WTC11 (cell line): ENCODE measurements at places on chromosomes 6 and 20.

GRCh38 chr20:34538671-34539123, 19.8 kb upstream of the MAP1LC3A start:
- DNase-seq = peak; percentile 72

DNA sequence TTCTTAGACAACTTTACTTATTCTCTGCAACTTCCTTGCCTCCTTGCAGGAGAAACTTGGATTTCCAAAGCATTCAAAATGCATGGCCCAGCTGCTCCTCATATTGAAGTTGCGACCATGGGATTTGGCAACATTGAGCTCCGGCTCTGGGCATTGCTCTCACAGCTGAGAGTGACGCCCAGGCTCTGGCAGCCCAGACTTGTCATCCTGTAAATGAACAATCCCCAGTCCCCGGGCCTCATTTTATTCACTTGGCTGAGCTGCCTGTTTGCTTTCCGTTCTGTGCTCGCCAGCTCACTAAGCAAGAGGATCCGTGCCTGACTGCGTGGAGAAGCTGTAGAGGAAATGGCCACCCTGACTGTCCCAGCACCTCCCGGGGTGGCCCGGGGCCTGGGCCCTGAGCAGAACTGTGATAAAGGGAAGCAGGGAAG, 119.5 kb upstream of the CD93 start:
- peak; percentile 26 for DNase-seq

- no peak for DNase-seq
Measured at GRCh38 chr6:40794586-40794985, 207.4 kb upstream of the LRFN2 start.

DNA sequence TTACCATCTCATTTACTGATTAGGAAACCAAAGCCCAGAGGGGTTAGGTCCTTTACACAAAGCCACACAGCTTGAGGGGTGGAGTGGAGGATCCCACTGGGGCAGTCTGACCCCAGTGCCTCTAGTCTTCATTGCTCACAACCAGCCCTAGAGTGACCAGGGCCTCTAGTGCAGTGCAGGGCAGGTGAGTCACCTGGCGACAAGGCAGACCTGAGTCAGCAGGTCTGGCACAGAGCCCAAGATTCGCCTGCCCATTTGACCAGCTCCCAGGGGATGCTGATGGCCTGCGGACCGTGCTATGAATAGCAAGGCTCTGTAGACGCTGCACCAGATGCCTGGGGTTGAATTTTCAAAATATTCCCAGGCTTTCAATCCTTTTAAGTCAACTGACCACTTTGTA, 29.9 kb downstream of the CDH26 start:
- DNase-seq = no peak

- no peak for DNase-seq
Measured at GRCh38 chr20:25008388-25009217, 16.1 kb upstream of the APMAP start.

DNA sequence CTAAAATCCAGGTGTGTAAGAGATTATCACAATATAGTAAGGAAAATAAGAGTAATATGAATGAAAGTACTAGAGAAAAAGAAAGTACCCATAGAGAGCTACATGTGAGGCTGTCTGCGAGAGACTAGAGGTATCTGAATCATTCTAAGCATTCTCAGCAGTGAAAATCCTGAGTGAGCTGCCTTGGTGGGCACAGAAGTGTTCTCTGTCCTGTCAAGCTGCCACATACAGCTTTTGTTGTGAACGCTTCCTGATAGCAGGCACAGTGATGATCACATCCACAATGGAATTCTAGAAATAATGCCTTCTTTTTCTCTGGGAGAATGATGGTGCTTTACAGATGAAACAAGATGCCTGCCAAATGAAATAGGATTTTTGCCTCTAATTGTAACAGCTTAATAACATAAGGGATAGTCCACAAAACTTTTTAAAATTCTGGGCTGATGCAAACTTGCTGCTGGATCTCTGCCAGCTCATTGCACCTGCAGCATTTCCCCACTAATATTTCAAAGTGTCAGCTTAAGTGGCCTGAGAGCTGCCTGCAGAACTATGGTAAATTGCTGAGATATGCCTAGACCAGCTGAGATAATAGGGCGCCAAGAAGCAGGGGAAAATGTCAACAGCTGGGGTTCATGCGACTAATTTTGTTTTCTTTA, 620.5 kb downstream of the DOK5 start:
- no peak for DNase-seq

GRCh38 chr6:148177589-148178233, 164.9 kb upstream of the SASH1 start:
- peak; percentile 79 for DNase-seq

GRCh38 chr6:35461270-35461669, 6.9 kb upstream of the RPL10A start:
- no peak for DNase-seq

DNA sequence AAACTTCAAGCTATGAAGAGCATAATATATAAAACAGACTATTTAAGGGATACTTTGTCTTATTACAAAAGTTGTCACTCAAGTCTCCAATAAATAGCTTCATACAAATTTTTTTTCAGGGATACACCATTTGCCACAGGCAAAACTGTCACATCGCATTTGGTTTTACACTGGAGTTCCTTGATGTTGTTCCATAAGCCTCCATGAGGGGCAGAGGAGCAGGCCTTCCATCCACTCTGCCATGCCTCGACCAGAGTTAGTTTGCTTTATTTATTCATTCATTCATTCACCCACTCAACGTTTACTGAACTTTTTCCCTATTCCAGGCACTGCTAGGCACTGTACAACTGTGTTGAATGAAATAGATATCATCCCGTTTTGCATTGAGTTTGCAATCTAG, 246.6 kb downstream of the PHF3 start:
- peak; percentile 13 for DNase-seq

DNA sequence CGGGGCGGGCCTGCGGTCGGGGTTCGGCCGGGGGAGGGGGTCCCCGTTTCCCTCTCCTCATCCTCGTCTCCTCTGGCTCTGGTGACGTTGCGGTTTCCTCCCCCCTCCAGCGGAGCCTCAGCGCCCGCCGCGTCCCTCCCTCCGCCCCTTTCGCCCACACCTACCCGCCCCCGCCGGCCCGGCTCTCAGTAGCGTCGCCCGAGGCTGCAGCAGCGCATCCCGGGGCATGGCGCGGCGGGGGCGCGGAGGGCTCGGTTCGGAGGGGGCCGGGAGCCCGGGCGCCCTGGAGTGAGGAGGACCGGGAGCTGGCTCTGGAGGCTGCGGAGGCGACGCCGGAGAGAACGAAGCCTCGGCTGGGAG, at the start of gene DSE:
Gene DSE, plus strand, starts transcription at position 188 of the 360 bp plus-strand sequence. CDS start 28,304 bp downstream, outside the sequence.
- DNase-seq = peak; percentile 89

GRCh38 chr20:33568868-33569801, 79.2 kb downstream of the CBFA2T2 start:
- no peak for DNase-seq

DNA sequence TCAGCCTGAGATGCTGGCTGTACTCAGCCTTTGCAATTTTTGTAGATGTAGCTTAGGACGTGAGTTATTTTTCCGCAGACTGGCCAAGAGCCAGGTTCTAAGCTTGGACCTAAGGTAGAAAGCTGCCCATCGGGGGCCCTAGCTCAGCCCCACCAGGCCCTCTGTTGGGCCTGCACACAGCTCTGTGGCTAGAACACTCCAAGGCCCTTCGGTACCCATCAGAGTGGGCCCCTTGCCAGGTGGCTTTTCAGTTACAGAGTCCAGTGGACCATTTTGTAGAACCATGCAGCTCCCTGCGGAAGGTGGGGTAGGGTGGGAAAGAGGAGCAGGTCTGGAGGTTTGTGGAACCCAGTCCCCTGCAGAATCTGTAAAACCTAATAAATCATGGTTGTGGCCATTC, 22.6 kb downstream of the UCKL1 start:
- DNase-seq = no peak

DNA sequence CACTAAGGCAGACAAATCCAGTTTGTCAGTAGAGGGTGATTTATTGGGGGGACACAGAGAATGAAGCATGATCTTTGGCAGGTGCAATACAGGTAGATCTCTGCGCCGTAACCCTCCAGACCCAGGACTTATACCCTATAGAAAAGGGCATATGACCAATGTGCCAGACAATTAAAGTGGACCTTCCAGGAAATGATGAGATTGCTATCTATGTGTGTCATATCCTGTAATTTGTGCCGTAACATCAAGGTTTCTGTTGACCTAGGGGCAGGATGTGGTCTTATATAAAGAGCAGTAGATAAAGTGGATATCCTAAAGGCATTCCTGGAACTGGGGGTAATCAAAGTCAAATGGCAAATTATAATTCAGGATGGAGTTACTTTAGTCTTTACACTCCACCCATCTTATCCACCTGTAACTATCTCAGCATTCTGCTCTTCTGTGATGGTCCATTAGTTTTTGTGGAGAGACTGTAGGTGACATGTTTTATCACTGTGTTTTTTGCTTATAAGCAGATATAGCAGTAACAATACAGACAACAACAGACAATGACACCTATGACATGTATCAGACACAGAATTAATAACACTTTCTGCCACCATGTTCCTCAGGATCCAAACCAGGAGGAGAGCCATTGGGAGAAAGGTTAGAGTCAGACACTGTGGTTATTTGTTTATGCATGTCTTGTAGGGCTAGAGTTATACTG, 43.1 kb upstream of the ZNF337 start:
- no peak for DNase-seq

DNA sequence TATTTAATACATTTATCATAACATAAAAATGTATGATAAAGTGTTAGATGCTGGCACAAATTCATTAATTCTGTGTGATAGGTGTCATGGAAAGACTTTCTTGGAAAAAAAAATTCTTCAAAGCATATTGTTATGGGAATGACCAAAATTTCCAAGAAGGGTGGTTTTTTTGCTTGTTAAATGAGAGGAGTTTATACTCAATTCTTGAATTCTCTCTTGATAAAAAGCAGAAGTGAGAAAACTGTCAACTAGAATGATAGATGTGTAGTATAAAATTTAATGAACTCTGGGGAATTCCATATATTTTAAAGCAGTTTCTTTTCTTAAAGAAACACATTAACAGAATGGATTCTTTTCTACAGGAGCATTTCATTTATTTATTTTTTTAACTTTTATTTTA, 62.0 kb upstream of the SNAP91 start:
- DNase-seq = no peak

GRCh38 chr20:52760791-52761190, 211.4 kb upstream of the TSHZ2 start:
- peak; percentile 17 for DNase-seq

DNA sequence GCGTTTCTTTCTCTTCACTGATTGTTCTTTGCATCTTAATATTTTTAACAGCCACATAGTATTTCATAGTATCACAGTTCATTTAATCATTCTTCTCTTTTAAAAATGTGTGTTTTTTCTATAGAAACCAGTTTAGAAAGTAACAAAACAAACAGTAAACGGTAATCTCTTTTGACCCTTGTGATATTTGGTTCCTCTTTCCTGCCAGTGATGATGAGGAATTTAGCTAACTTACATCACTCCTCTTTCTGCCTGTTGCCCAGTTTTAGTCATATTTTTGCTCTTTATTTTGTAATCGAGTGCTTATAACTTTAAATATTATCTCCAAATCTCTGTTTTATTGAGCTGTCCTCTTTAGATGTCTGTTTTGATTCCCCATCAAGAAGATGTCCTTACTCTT, 38.1 kb upstream of the ZBTB24 start:
- no peak for DNase-seq

DNA sequence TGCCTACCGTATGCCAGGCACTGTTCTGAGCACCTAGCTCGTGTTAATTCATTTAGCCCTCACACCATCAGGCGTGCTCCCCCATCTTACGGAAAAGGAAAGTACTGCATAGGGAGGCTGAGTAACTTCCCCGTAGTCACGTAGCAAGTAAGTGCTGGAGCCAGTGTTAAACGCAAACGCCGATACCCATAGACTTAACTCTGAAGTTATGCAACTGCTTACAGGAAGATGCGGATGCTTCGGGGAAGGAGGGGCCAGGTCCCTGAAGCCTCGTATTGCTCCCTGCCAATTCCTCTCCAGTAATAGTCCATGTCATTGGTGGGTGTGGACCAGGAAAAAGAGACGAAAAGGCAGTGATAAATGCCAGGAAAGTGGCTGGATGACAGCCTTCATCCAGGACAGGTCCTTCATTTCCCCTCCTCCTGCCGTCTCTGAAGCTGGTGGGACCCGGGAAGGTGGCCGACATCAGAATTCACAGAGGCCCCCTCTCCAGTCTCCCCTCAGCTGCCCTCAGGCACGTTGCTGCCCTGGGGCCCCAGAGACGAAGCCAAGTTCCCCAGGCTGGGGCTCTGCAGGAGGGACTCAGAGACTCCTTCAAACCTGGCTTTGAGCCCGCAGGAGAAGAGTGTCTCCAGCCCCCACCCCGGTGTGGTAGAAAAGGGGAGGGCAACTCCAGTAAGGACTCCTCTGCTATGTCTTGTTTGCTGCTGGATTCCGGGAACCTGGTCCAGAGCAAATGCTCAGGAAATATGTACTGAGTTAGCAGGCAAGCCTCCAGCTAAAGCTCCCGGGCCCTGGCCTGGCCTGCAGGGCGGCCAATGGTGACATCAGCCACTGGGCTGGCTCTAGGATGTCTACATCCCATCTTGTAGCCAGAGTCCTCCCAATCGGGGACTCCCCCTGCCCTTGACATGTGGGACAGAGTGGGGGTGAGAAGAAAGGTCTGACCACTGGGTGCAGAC, 37.8 kb downstream of the RAB44 start:
- DNase-seq = no peak

DNA sequence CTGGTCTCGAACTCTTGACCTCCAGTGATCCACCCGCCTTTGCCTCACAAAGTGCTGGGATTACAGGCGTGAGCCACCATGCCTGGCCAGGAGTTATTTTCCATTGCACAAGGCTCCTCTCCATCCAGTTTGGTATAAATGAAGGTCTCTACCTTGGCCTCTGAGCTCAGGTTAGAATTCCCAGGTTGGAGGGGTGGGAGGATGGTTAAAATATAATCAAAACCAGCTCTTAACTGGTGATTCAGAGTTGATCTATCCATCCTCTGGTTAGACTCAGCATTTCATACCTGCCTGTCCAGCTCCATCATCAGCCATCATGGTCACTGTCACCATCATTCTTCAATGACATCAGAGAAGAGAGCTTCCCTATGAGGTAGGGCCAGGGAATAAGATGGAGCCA, 2.6 kb upstream of the SLC22A7 start:
- no peak for DNase-seq

DNA sequence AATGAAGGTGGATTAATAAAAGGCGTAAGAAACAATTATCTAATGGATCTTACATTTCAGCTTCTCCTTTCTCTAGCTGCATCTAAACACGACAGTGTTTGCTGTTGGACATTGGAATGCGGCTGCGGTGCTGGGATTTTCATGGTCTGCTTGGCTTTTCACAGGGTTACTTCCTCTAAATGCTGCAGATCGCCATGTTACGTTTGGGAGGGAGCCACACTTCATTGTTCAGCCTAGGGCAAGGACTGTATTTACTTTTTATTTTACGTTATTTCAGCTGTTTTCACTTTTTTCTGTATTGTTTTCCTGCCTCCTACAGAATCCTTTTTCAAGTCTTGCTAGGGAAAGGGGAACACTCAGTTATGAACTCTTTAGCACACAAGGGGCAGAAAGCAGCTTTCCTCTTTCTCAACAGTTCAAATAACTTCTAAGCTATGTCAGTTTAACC, 97.9 kb upstream of the MTHFD1L start:
- DNase-seq = peak; percentile 21

DNA sequence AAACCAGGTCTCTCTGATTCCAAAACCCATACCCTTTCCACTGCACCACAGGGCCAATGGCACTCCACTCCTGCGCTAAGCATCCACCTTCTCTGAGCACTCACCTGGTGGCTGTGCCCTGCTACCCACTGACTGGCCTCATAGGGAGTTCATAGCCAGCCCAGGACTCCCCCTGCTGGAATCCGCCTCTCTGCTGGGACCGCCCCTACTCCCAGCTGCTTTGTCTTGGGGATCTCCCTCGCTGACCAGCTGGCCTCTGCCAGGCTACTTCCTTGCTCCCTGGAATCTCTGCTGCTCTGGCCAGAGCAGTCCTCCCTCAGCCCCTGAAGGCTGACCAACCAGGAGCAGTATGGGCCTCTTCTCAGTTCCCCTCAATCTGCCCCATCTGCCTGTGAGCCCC, 129.7 kb downstream of the FAXC start:
- DNase-seq = peak; percentile 73
